Suppressor macrophage treated with lipopolysaccharide for 1 hour (primary cell): ENCODE measurements at places on chromosomes 6 and 20.

GRCh38 chr6:1872649-1873131, 263.0 kb downstream of the FOXC1 start:
- no peak for DNase-seq

DNA sequence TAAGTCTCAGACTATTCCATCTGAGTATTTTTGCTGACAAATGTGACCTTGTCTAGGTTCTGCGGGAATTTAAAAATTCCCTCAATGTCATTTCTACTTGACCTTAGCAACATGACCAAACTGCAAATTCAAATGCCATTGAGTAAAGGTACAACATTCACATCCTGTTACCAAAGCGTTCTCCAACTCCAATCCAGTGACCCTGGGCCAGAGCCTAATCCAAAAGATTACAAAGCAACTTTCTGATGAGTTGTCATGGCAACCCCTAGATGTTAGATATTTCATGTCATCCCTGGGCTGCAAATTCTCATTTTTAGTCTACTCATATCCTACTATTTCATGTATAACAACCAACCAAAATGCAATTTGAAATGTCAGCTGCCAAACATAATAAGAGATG, 65.3 kb downstream of the BACH2 start:
- no peak for DNase-seq

- DNase-seq = peak; percentile 68
Observed at GRCh38 chr6:53410508-53411258, 61.9 kb upstream of the ELOVL5 start.

DNA sequence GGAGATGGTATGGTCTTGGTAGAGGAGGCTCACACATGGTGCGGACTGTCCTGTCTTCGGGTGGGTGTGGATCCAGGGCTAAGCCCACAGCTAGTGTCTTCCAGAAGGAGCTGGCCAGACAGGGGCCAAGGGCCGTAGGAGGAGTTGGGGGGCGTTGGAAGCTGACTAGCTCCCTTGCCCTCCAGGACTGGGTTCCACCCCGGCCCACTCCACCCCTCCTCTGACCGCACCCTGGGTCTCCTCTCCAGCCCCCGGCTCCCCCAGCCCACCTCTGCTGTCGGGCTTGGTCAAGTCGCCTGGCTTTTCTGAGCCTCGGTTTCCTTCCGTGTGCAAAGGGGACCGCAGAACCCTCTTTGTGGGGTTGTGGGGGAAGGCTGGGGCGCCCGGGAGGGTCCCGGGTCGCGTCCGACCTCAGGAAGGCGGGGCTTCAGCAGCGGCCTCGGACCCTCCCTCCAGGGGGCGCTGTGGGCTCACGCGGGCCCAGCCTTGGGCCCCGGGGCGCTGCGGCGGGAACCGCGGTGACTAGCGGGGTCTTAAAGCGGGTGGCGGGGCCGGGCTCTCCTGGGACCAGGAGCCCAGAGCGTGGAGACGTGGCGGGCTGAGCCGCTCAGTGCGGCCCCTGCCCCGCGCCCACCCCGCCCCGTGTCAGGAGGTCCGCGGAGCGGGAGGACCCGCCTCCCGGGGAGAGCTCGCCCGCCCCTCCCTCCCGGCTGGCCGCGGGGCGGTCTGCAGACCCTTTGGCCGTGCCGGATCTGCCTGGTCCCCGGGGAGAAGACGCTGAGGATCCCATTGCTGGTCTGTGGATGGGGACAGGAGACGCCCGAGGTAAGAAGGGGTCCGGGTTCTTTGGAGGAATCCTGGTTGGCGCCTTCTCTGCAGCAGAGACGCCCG, 5.4 kb downstream of the NPBWR2 start:
- peak; percentile 58 for DNase-seq

DNA sequence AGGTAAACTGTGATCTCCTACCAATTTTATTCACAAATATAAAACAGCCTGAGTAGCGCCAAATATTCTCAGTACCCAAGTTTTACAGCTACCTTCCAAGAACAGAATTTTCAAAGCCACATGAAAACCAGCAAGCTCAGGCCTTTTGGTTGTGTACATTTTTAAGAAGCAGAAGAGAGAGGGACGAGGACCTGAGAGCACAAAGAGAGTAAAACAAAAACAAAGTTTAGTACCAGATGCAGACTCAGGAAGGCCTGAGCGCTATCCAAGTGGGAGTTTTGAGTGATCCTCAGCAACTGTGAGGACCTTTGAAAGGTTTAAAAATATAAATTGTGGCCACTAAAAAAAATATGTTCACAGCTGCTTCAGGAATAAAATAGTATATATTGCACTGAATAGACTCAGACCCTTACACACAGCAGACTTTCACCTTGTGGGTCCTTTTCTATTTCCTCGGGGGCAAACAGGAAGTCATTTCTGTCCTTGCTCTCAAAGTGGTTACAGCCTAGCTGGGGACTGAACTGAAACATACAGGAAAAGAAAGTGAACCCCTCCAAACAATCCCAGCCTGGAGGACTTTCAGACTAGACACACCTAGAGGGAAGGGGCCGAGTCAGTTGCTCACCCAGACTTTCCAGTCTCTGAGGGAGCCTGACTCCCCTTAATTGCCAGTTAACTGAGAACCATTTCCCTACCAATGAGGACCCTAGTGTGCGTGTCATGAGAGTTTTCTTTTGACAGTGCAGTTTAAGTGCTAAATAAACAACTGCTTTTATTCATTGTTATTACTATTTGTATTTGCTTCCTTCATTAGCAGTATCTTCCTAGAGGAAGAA, 48.5 kb upstream of the NT5E start:
- no peak for DNase-seq

DNA sequence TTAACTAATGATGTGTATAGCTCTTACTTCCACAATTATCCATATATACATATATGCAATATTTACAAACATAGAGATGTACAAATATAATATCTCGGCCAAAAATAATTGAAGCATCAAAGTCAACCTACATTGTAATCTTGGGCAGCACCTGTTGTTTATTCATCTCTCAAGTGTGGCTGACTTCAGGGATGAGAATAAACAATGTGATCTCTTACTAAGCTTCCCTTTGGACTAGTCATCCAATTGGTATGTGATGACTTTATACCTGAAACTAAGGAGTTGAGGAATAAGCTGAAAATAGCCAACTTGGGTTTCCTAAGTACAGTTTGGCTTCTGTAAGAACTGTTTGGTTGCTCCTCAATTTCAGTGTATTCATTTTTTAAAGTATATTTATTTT, 256.6 kb downstream of the KHDC1L start:
- DNase-seq = no peak
